ENCODE measurements at places on chromosomes 7 and 10. TPM values are rescaled to one million over a fixed set of nuclear protein-coding genes. Genes with fewer than 3 reads are reported as not detected.

GRCh38 chr10:1050145-1050544, 1.2 kb upstream of the IDI1 start:
- no peak for DNase-seq

- no peak for DNase-seq
These were observed 17.5 kb upstream of the LYZL2 start for GRCh38 chr10:30647089-30647488.

Gene SLC18A3
- not detected for total RNA-seq

Gene XPNPEP1
- total RNA-seq = 50.6 TPM
